AML-193 (cell line): ENCODE measurements at places on chromosomes 4 and X.
A peak's percentile ranks its signal among the peaks of the same experiment; 100 is the strongest.

DNA sequence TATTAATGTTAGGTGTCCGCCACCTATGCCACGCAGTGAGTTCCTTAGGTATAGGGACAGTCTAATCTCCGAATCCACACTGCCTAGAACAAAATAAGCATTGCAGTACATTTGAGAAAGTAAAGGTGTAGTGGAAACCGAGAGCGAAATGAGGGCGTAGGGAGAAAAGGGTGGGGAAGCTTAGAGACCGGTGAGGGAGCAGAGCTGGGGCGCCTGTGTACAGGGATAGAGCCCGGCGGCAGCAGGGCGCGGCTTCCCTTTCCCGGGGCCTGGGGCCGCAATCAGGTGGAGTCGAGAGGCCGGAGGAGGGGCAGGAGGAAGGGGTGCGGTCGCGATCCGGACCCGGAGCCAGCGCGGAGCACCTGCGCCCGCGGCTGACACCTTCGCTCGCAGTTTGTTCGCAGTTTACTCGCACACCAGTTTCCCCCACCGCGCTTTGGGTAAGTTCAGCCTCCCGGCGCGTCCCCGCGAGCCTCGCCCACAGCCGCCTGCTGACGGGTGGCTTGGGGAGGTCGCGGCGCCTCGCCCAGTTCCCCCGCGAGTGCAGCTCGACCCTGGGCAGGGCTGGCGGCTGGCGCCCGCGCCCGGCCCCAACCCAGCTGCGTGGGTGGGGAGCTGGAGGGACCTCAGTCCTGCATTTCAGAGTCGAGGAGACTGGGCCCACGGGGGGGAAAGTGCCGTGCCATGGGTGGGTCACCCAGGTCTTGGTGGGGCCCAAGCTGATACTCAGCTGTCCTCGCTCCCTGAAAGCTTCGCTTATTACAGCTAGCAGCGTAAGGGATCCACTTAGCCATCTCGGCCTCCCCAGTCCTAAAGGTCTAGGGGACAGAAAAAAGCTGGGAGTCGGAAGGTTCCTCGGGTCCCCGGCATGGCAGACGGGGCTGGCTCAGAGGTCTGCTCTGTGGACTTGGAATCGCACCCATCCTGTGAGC lies at the start of gene ANXA3:
Gene ANXA3, plus strand, starts transcription at position 351 of the 932 bp plus-strand sequence. CDS start 2,704 bp downstream, outside the sequence.
- DNase-seq, result no peak

GRCh38 chrX:112672788-112673560 lies 6.8 kb downstream of the LHFPL1 start:
- no peak for DNase-seq

- DNase-seq, result no peak
Measured at GRCh38 chrX:12789976-12790375, 1.2 kb upstream of the PRPS2 start.

DNA sequence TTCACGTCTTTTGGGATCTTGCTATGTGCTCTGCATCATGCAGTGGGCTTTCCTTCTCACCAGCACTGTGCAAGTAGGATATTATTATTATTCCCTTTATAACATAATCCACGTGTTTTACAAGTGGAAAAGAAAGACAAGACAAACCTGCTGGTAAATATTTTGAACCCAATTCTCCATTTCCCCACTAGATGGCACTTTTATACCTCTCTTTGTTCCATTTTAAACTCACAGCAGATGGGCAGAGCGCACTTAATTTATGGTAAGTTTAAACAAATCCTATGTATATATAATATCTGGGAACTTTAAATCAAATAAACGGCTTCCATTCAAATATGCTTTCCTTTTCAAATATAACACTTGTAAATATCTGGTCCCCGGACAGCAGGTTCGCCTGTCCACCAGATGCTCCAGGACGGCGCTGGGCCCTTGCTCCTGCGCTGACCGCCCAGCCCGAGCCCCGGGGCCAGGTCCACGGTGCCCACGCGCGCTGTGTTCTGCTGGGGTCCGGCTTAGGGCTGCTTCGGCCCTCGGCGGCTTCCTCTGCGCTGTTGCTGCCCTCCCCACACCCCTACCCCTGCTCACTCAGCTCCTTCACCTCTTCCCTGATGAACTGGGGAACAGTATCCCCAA lies 31.1 kb downstream of the F11 start:
- DNase-seq, result peak; percentile 46

GRCh38 chr4:1049591-1049905 lies 38.1 kb downstream of the FGFRL1 start:
- DNase-seq, result no peak

GRCh38 chrX:7131621-7132020 lies 15.9 kb upstream of the STS start:
- no peak for DNase-seq

- DNase-seq, result no peak
Measured at GRCh38 chr4:87427518-87427868, 5.1 kb downstream of the NUDT9 start.
